Diencephalon (tissue), 1 donor: ENCODE measurements at places on chromosomes 4 and X. TPM values are rescaled to one million over a fixed set of nuclear protein-coding genes. Genes with fewer than 3 reads are reported as not detected.

The CXCL8 gene
- 0.23 TPM for total RNA-seq

The NAP1L3 gene
- total RNA-seq, result 164 TPM

The SSX4B gene
- total RNA-seq, result not detected

The CT45A5 gene
- 0.46 TPM for total RNA-seq

The TRO gene
- total RNA-seq, result 126 TPM
